DMS153 (cell line): ENCODE measurements at places on chromosomes 4 and X.

GRCh38 chr4:112923516-112923915, 125.9 kb upstream of the ANK2 start:
- DNase-seq, result no peak

- no peak for DNase-seq
Measured at GRCh38 chr4:156948738-156949137, 22.9 kb downstream of the PDGFC start.

- no peak for DNase-seq
Measured at GRCh38 chr4:2074588-2074987, 15.5 kb downstream of the NAT8L start.

GRCh38 chr4:6989331-6989923, 53.7 kb upstream of the TADA2B start:
- no peak for DNase-seq

DNA sequence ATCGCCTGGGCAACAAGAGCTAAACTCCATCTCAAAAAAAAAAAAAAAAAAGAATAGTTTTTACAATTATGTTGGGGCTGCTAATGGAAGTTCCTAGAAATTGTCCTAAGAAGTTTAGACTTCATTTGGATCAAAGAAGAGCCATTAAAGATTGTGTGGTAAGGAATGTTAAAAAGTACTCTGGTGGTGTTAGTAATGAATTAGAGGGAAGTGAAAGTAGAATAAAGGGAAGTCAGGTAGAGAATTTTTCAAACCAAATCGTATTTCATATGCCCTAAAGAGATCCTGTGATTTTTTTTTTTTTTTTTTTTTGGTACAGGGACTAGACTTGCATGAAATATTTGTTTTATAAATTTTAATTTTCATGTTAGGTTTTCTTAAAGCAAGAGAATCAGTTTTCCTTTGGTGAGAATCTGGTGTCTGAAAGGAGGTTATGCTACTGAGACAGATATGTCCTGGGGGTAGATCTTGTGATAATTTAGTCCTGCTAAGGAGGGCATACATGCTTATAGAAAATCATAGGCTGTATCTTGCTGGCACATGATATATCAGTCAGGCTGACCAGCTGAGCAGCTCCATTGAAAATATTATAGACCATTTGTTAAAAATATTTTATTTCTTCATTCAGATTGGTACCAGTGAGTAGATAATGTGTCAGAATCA, 10.7 kb downstream of the SEC24B start:
- DNase-seq, result no peak

DNA sequence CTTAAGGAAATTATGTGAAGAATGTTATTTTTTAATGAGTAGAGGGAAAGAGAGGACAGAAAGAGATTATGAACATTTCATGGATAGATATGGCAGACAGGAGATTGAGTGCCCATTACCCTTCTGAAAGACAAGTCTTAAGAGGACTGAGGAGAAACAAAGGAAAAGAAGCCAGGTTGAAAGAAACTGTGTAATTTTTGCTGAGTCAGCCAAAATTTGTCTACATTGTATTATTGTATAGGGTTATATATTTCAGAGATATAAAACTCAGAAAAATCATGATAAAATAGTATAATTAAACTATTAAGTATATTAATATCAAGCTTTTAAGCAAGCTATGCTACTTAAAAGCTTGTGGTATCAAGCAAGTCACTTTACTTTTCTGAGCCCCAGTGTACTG, 4.9 kb downstream of the TMPRSS11B start:
- DNase-seq, result no peak

GRCh38 chr4:146398404-146398803, 123.3 kb downstream of the SLC10A7 start:
- DNase-seq, result no peak

GRCh38 chr4:83639849-83640493, 104.1 kb downstream of the GPAT3 start:
- DNase-seq, result peak; percentile 41

- DNase-seq, result no peak
Measured at GRCh38 chr4:177461606-177462005, 19.4 kb upstream of the AGA start.

DNA sequence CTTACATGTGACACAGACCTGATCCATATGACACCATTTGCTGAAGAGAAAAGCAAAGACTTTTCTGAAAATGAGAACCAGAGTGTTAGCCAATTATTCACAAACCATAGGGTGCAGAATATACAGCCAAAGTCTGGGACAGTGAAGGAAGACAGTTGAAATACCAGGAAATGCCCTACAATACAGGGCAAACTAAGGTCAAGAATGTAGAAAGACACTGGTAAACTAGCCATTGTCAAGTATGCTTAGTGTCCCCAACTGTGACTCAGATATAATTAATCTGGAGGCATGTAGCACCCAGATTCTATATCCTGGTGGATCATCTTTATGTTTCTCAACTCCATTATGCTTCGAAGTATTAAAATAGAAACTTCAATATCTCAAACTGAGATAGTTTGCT, 200.9 kb upstream of the FSTL5 start:
- DNase-seq, result no peak
